Activated T-cell treated with anti-CD3 and anti-CD28 coated beads, Interleukin-2, amount 50 U/mL, for 1 hour (primary cell): ENCODE measurements at places on chromosomes 11 and 22.

DNA sequence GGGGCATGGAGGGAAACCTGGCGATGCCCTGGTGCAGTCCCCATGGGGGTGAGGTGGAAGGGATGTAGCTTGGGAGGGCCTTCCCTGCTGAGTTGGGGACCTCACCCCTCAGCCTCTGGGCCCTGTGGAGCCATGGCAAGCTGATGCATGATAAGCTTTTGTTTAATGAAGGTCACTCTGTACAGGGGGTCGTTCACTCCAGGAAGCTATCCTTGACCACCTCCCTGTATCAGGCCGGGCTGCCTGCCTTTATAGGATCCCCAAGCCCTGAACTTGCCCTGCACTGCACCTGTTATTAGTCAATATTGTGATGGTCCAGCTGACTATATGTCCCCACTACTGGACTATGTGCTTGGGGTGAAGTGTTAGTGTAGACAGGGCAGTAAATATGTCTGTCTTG lies 49.7 kb upstream of the MYEOV start:
- DNase-seq, result no peak

DNA sequence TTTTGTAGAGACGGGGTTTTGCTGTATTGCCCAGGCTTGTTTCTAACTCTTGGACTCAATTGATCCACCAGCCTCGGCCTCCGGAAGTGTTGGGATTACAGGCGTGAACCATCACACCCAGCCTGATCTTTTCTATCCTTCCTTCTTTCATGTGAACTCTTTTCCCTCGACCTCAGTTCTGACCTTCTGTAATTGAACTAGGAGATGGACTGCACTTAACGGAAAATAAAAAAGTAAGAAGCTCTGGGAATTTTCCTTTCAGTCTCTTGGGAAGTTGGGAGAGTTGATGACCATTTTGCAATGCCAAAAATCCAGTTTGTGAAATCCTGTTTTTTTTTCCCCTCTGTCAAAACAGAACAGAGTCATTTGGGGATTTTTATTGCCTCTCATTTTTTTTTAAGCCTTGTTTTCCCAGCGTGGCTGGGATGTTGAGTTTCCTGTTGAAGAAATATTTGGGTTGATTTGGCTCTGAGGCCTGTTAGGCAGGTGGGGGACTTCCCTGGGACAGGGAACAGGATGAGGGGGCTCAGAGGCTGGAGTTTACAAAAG lies 26.9 kb upstream of the CYB5R3 start:
- no peak for DNase-seq

GRCh38 chr22:43783777-43784176 lies 28.3 kb downstream of the EFCAB6 start:
- no peak for DNase-seq

DNA sequence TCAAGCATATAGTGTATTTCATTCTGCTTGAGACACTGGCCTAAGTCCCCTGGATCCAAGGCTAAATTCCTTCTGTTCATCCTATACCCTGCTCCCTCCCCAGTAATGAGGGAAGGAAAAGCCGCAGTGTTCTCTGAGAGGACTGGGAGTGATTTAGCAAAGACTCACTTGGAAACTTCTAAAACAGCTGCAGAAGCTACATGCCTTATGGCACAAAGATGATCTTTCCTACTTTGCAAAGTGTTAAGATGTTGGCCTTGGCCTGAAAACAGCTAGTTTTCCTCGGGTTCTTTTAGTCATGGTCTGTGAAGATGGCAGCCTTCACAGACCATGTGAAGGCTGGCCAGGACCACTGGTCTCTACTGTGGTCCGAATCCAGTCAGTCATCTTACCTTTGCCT lies 65.7 kb downstream of the ABTB2 start:
- no peak for DNase-seq

DNA sequence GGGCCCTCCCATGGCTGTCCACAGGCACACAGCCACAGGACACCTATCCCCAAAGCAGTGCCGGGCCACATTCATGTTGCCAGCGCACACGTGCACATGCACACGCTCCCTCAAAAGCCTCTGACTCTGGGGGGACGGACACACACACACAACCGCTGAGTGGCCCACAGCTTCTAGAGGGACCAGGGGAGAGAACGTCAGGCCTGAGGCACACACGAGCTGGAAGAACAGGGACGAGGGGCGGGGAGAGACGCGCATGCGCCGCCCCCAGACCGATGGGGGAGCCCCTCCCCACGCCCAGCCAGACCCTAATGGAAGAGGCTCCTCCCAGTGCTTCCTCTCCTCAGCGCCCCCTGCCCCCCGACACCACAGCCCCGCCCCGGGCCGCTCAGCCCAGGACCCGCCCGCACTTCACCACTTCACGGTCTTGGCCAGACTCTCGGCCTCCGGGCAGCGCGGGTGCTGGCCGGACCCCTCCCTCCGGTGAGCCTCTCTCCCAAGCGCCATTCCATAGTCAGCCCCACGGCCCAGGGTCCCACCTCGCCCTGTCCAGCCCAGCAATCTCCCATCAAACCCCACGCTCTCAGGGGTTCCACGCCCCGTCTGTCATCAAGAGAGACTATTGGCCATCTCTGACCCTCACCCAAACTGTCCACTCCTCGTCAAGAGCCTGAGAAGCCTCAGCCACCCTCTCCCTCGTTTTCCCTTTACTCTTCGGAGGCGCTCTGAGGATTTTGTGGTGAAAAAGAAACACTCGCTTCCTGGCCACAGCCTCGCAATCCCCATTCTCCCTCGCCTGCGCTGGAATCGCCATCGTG lies 11.7 kb downstream of the NRXN2 start:
- no peak for DNase-seq
